Fibroblast of skin of right biceps (primary cell): ENCODE measurements at places on chromosomes 2 and 18.

DNA sequence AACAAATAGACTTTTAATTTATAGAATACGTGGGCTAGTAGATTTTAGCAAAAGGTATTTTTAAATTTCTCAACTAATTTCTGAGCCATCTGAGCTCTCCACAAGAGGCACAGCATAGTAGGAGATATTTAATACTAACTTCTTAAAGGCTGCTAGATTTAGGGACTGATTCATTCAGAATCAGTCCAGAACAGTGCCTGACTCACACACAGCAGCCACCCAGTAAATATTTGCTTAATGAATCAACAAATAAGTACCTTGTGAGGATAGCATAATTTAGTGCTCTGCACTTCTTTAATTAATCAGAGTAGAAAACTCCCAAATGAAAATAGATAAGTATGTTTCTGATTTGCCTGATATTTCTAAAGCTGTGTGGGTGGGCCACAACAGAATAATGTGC, 35.6 kb upstream of the SYT4 start:
- peak; percentile 31 for DNase-seq

DNA sequence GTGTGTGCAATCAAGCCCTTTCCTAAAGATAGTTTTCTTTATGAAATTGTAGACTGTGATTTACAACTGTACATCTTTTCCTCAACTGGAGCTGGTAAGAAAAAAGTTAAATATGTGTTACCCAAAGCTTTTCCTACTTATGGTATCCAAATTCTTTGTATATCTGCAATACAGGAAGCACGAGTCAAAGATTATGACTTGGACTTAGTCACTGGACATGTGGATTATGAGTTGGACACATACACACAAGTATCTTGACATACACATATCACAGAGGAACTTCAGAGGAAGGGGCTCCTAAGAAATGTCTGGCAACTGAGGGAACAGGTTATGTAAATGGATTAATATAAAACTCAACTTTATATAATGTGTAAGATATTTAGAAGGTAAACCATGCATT, 35.2 kb downstream of the PRELID3A start:
- peak; percentile 37 for DNase-seq

- DNase-seq, result peak; percentile 83
Measured at GRCh38 chr2:120867290-120868241, 131.9 kb downstream of the GLI2 start.

GRCh38 chr2:32902986-32903385, 43.8 kb upstream of the LTBP1 start:
- no peak for DNase-seq
